ENCODE measurements at places on chromosomes 5 and 9.

DNA sequence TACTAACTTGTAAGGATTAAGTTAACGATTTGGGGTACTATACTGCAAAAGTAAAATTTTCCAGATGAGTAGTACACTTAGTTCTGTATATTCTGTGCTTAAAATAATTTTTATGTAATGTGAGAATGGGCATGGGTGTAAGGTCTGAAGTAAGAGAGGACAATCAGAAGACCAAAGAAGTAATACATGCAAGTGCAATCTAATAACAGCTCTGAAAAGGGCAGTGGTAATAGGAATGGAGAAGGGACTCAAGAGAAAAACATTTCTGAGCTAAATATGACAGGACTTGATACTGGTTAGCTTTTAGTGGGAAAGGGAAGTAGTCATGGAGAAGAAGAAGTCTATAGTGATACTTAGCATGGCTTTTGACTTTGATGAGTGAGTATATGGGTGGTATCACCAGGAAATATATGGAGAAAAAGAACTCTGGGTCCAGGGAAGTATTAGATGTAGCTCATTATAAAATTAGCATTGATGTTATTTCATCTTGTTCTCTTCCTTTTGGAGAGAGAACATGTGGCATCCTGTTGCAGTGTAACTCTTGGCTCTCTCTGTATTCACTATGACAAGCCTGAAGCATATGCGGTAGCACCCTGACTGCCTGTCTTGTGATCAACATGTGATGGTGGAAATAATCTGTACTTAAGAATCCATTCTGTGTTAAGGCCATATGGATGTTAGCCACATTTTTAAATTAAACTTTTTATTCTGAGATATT, 60.5 kb downstream of the ERCC6L2 start:
- DNase-seq: no peak

GRCh38 chr5:55286411-55286933, 21.0 kb downstream of the DHX29 start:
- DNase-seq: no peak

- no peak for DNase-seq
Measured at GRCh38 chr5:36199620-36200019, 42.1 kb downstream of the NADK2 start.

DNA sequence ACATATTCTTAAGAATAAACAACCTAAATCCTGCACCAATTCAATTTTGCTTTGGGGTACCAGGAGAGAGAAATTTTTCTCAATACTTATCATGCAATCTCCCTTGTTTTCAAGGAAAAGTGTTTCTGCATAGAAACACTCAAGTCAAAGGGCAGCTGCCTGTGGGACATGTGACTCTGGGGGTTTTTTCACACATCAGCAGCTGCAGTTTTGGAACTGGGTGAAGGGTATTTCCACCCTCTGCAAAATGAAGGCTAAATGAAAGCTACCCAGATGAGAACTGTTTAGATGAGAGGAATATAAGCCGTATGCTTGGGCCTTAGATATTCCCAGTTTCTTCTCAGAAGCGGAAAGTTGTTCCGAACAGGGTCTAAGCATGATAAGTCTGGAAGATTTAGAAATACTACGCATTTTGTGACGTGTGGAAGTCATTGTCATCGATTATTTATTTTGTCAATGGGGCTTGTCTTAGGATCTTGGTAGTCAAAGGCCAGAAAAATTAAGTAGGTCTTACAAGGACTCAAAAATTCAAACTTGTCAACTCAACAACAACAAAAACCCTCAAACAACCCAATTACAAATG, 64.3 kb upstream of the BOD1 start:
- no peak for DNase-seq

- DNase-seq: peak; percentile 19
Measured at GRCh38 chr9:34413231-34413852, 36.6 kb upstream of the MYORG start.

GRCh38 chr5:135894789-135895188, 852 bp downstream of the IL9 start:
- DNase-seq: no peak

- no peak for DNase-seq
Measured at GRCh38 chr5:107783551-107783950, 112.8 kb upstream of the EFNA5 start.

GRCh38 chr5:108905805-108906204, 158.1 kb downstream of the FER start:
- no peak for DNase-seq

- DNase-seq: no peak
Measured at GRCh38 chr5:94024101-94024500, 282.7 kb upstream of the POU5F2 start.

- no peak for DNase-seq
Measured at GRCh38 chr9:11086561-11086960, 473.8 kb upstream of the PTPRD start.

- no peak for DNase-seq
Measured at GRCh38 chr9:14278291-14278721, 35.6 kb downstream of the NFIB start.

- no peak for DNase-seq
Measured at GRCh38 chr9:34555500-34555899, 32.7 kb upstream of the ENHO start.

DNA sequence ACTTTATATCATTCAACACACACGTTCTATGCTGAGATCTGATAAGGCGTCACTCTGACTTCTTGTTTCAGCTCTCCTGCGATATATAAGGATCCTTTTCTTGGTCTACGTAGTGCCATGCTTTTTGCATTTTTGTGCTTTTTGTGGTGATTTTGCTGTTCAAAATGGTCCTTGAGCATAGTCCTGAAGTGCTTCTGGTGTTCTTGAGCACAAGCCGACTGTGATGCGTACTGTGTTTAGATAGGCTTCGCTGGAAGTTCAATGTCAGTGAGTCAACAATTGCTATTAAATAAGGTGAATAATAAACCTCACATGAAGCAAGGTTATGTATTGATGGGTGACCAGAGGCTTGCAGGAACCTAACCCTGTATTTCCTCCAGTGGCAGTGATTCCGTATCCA, 46.8 kb downstream of the ACO1 start:
- no peak for DNase-seq

GRCh38 chr5:36531401-36531800, 75.0 kb upstream of the SLC1A3 start:
- no peak for DNase-seq

GRCh38 chr9:123696476-123696875, 233.4 kb downstream of the DENND1A start:
- DNase-seq: no peak

DNA sequence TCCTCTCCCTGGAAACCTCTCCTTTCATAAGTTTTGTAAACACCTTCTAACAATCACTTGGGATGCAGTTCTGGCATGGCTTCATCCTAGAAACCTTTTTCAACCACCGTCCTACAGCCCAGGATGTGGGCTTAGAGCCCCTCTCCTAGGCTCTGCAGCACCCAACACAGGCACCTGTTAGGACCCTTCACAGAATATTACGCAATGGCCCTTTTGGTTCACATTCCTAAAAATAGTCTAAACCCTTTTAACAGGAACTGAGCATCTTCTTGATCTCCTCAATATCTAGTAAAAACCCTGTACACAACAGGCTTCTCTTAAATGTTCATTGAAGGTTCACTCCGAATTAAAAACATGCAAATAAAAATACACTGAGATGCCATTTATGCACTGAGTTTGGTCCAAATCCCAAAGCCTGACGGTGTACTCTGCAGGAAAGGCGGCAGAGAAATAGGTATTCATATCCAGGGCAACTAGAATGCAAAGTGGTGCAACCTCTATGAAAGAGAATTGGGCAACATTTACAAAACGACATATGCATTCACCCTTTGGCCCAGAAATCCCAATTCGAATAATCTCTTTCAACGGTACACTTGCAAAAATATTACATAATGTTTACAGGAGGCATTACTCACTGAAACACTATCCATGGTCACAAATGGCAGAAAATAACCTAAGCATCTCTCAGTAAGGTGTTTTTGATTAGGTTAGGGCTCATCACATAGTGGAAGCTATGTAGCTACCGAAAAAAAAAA, 169.3 kb downstream of the SEMA5A start:
- no peak for DNase-seq

DNA sequence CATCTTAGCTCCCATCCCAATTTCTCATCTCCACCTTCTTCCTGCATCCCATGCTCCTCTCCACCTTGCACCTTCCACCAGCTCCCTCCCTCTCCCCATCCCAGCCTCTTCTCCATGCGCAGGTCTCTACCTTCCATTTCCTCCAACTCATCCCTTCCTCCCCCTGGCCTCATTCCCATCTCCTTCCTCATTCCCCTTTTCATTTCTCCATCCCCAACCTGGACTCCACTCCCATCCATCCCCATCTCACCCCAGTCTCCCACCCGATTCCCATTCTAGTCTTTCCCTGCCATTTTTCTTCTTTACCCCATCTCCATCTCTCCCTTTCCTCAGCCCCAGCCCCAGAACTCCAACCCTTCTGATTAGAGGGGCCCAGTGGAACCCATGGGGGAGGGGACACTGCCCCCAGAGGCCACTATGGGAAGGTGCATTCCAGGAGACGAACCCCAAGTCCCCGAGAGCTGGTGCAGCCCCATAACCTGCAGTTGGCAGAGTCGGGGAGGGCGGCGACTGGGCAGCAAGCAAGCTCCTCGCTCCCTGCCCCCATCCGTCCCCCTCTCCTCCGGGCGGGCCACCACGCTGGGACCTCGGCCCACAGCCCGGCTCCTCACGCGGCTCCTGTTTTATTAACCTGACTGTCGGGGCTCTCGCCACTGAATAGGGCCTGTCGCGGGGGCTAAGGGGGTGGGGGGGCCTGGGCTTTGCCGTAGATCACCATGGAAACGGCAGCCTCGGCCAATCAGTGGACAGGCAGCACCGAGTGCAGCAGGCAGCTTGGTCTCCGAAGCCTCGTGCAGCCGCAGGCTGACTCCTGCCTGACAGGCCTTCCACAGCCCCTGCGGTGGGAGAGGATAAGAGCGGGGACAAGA, 66.7 kb downstream of the PCDH1 start:
- DNase-seq: no peak

GRCh38 chr9:35910613-35911359, 1.5 kb downstream of the SPAAR start:
- peak; percentile 56 for DNase-seq

- DNase-seq: no peak
Measured at GRCh38 chr9:110143950-110144545, 63.9 kb downstream of the C9orf152 start.

DNA sequence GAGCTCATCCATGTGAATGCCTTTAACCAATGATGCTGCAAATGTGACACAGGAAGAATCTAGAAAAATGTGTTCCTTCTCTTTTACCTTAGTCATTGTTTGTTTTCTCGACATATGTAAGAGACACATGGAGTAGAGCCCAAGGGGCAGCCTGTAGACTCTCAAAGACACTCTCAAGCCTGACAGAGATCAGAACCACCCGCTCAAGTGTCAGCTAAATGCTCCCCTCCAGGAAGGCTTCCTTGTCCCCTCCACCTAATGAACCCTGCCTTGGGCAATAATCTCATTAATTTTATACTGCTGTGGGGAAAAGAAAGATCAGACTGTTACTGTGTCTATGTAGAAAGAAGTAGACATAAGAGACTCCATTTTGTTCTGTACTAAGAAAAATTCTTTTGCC, 157.4 kb downstream of the MUSK start:
- no peak for DNase-seq

- no peak for DNase-seq
Measured at GRCh38 chr9:23556459-23556858, 269.6 kb downstream of the ELAVL2 start.

DNA sequence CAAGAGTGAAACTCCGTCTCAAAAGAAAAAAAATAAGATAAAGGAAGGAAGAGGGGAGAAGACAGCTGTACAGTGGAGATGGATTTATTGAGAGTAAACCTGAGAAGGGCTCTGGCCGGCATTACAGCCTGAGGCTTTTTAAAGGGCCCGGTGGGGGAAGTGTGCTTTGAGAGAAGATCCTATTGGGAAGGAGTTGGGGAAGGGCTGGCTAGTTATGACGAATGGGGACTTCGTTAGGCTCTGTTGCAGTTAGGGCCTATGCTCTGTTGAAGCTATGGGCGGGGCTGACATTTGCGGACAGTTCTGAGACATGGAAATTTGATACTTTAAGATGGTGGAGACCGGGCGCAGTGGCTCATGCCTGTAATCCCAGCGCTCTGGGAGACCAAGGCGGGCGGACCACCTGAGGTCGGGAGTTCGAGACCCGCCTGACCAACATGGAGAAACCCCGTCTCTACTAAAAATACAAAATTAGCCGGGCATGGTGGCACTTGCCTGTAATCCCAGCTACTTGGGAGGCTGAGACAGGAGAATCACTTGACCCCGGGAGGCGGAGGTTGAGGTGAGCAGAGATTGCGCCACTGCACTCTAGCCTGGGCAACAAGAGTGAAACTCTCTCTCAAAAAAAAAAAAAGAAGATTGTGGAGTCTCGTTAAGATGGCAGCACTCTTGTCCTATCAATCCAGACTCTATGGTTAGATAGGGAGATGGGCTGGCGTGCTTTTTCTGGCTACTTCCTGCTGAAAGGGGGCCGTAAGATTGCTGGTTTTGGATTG, 33.2 kb downstream of the C9orf50 start:
- DNase-seq: no peak

DNA sequence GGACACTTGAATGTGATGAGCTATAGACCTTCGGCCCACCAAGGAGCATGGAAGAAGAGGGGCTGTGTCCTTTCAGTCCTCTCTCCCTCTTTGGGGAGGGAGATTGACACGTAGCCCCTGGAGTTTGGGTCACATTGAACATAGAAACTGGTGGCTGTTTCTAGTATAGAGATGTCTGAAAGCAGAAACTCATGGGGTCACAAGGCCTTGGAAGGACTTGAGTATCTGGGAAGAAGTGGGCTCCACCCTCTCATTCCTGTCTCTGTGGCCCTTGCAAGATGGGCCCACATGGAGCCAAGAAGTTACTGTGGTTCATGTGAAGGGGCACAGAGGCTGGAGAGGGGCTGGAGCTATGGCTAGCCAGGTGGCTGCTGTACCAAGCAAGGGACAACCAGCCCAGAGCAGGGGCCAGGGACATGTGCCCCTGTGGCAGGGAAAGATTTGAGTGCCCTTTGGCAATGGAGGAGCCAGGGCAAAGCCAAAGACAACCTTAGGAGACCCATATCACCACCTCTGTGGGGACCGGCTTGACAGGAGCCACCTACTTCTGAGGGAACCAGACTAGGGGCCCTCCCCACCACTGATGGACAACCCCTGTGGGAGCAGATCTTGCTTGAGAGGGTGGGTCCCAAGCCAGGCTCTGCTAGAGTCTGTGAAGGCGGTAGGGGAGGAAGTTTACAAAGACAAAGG, 12.8 kb upstream of the ANGPTL2 start:
- no peak for DNase-seq

GRCh38 chr5:151097820-151098767, 17.3 kb upstream of the TNIP1 start:
- DNase-seq: no peak

GRCh38 chr5:143390941-143391340, 12.5 kb downstream of the NR3C1 start:
- no peak for DNase-seq

DNA sequence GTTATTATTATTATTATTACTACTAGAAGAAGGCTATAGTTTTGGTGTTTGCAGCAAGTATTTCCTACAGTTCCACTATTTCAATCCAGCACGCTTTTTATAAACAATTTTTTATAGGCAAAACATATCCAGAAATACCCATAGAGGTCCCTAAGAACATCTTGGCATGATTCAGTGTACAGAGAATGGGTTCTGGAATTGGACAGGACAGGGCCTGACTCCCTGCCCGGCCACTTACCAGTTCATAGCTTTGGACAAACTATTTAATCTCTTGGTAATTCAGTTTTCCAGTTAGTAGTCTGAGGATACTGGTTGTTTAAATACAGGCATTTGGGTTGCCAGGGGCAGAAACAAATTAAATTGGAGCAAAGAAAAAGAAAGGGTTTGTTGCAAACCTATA, 91.2 kb downstream of the PGM5 start:
- no peak for DNase-seq

Data from HuH-7.5 (cell line).